ENCODE measurements at places on chromosomes 6 and 20.

- no peak for DNase-seq
Measured at GRCh38 chr20:53337390-53338101, 256.1 kb downstream of the ZNF217 start.

GRCh38 chr6:94362061-94362864 lies 942.9 kb upstream of the EPHA7 start:
- no peak for DNase-seq

DNA sequence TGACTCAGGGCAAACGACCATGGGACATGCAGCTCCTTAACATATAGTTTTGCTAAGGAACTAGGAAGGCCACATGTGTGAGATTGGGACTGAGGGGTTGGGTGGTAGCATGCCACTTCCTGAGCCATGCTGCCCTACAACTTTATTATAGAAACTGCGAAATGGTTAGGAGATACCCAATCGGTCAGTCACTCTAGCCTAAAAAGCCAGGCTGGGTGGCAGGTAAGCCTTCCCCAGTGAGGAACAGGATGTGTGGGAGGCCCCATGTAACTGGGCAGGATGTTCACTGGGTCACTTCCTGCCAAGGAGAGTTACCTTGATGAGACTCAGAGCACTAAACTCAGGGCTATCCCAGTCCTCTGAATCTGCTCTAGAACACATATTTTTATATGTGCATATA lies 123.5 kb downstream of the MAP3K7 start:
- no peak for DNase-seq

- DNase-seq = no peak
Measured at GRCh38 chr20:21575981-21576740, 62.3 kb upstream of the NKX2-2 start.

GRCh38 chr6:68973066-68973465 lies 338.0 kb downstream of the ADGRB3 start:
- no peak for DNase-seq

DNA sequence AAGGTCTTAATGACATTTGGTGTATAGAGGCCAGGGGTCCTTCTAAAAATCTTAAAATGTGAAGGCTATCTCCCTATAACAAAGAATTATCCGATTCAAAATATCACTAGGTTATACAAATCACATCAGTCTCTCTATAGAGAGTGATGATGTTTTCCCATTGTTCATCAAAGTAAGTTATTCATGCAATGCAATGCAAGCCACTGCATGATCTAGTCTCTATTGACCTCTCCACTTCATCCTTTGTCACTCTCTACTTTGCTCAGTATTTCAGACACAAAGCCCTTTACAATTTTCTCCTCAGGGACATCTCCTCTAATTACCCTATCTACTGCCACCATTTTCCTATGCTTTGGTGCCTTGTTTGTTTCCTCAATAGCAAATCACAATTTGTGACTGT lies 628.0 kb downstream of the HTR1B start:
- no peak for DNase-seq

- no peak for DNase-seq
Measured at GRCh38 chr20:10651227-10651990, 22.4 kb downstream of the JAG1 start.

DNA sequence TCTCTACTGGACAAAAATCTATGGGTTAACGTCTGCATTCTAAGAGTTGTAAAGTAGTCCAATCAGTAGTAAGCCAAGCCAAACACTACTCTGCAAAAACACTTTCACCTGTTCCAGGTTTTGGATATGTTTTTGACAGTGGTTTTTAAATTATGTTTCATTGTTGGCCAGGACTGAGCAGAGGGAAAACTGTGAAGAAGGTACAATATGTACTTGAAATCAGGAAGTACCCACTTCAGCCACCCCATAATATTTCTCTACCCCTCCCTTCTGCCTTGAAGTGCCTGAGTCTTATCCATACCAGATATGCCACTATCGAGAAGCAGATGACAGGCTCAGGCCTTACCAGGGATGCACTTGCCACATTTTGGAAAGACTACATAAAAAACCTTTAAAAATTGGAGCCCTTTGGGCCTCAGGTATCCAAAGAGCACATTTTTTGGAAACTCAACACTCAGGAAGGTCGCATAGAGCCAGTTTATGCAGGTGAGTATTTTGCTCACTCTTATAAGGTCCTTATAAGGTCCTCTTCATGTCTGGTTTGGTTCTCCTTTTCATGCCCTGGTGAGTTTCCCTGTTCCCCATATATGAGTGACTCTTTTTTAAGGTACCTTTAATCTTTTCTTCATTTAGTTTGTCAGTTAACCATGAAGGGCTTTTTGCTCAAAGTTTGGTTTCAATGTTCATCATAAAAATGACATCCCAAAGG lies 859.3 kb upstream of the FLRT3 start:
- no peak for DNase-seq

DNA sequence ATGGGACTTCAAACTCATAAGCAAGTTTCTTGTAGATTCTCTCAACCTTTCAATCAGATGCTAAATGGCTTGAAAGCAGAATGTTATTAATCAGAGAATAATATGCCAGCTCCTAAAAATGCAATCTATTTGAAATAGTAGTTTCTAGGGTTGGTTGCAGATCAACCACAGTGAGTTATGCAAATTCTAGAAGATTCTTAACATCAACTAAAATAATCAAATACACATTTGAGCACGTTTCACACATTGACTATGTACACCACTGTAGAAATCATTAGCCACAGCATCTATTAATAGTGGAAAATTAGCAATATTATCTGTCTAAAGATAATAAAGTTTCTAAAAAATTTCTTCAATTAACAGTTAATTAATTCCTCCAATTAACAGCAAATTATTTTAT lies 141.9 kb upstream of the GJE1 start:
- DNase-seq = no peak

DNA sequence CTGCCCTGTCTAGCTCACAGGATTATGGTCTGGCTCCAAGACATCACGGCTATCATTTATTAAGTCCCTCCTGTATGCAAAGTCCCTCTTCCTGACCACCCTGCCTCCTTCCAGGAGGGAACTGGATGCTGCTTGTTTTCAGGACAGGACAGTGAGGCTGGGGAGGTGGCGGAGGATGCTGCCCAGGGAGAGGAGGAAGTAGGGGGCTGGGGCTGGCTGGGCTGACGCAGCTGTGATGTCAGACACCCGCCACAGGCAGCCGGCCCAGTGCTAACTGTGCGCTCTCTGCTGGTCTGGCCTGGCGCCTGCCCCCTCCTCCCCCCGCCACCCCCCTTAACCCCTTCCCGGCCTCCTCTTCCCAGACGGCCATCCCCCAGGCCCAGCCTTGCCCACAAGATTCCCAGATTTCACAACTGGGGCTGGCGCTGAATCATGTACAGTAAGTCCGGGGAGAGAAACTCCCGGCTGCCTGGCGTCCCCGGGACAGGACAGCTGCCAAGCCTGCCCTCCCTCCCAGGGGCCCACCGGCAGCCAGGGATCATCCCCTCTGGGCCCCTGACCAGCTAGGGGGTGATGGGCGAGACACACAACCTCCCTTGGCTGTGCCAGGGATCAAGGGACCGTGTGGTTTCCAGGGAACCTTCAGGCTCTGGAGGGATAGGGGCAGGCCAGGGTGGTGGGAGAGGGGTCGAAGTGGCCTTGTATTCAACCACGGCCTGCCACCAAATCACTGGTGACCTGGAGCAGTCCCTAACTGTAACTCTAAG lies 118.1 kb downstream of the CEBPB start:
- DNase-seq = no peak

- DNase-seq = no peak
Measured at GRCh38 chr6:44642349-44642748, 254.8 kb downstream of the CDC5L start.

DNA sequence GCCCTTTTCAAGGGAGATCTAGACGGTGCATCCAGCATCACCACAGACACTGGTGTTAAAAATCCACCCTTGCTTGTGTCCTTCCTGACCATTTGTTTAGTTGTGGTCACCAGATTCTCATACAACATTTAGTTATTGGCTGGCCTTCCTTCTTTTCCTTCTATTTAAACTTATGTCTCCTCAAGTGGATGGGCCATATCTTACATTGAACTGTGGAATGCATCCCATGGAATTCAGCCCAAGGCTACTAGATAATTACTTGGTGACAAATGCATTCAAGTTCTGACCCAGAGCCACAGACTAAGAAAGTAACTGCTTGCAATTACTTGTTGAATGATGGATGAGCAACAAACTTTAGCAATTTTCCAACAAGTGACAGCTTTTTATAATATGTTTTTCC lies 198.9 kb upstream of the SSTR4 start:
- DNase-seq = no peak

GRCh38 chr6:11223286-11223864 lies 9.1 kb downstream of the NEDD9 start:
- DNase-seq = no peak

DNA sequence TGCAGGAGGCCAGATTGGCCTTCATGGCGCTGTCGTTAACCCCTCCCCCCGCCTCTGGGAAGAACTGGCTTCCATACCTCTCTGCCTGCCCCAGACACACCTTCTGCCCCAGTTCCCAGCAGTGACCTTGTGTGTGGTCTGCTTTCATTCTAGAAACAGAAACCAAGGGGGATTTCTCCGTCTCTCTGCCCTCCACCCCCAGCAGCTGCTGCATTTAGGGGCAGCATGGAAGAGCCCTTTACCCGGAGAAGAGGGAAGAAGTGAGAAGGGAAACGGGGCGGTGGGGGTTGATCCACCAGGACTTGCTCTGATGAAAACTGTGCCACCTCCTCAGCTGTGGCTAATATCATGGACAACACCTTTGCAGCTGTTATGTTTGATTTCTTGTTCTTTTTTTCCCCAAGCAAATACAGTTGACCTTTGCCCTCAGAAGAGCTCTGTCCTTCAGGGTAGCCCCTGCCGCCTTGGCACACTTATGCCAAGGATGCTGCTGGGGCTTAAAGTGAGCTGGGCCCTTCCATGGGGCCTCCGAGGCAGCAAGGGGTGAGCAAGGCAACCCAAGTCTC lies 6.1 kb downstream of the GLP1R start:
- no peak for DNase-seq

DNA sequence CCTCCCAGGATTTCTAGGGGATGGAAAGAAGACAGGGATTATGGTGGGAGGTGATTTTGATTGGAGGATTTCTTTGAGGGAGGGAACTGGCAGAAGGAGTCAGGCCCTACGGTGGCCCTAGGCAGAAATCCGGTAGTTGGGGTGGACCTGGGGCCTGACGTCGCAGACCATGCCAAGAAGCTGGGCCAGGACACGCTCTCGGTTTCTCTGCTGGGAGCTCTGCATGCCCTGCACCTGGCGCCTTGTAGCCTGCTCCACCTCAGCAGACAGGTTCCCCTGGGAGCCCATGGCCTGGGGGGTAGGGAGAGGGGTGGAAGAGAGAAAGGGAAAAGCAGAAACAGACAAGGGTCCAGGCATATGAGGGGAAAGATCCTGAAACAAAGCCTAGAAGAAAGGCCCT lies 1.1 kb downstream of the ATP6V1G2 start:
- no peak for DNase-seq

GRCh38 chr6:139528471-139528870 lies 154.0 kb upstream of the CITED2 start:
- no peak for DNase-seq

DNA sequence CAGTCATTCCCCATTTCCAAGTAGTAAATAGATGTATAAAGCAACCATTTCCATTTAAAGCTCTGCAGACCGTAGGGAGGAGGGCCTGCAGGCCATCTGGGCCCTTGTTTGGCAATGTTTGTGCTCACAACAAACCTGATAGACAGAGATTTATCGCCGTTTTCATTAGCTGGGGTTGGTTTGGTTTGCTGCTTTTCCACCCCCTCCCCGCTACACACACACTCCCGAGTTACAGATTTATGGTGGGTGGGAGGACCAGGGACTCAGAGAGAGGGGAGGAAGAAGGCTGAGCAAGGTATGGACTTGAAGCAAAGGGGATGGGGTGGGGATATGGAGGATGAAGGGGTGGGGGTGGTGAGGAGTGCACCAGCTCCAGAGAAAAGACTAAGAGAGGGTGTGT lies 36.6 kb upstream of the FOXP4 start:
- no peak for DNase-seq

- peak; percentile 89 for DNase-seq
Measured at GRCh38 chr6:170291271-170292110, 613 bp upstream of the DLL1 start.

- no peak for DNase-seq
Measured at GRCh38 chr6:149247385-149247763, 70.1 kb upstream of the TAB2 start.

DNA sequence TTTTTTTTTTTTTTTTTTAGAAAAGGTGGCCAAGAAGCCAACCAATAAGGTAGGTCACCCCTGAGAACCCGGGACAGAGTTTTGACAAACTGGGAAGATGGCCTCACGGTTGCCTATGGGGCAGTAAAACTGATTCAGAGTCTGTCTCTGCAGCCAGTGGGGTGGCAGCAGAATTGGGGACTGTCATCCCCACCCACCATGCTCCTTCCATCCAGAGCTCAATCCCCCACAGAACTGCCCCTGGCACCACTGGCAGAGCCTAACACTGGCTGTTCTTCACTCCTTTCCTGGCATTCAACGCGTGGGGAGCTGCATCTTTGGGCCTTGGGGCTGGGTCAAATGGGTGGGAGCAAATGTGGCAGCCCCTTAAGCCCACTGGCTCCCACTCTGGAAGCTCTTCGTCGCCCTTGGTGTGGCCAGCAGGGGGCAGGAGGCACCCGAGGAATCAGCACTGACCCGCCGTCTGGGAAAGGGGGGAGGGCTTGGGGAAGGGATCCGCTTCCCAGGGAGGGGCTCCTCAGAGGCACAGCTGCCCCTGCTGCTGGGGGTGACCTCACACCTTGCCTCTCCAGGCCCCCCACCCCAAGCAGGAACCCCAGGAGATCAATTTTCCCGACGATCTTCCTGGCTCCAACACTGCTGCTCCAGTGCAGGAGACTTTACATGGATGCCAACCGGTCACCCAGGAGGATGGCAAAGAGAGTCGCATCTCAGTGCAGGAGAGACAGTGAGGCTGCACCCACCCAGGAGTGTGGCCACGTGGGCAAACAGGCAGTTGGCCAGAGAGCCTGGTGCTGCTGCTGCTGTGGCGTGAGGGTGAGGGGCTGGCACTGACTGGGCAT lies 10.4 kb downstream of the CD40 start:
- DNase-seq = peak; percentile 48

GRCh38 chr6:23977706-23978105 lies 148.3 kb upstream of the NRSN1 start:
- no peak for DNase-seq

DNA sequence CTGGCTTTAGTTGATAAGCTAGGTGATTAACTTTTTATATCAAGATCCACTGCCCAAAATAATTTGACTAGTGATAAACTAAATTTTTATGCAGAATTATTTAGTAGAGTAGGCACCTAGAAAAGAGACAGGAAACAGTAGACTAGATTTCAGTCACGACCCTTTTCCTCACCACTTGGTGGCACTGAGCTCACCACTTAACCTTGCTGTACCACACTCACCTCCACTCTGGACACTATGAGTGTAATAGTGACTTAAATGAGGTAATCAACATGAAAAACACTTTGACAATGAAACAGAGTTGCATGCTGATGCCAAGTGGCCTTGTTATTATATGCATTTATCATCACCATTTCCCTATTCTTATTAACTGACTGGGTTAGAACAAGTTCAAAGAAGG lies 730.4 kb downstream of the KIF16B start:
- DNase-seq = no peak

Data from NCI-H2081 (cell line).